ENCODE measurements at places on chromosomes 3 and 15. TPM values are rescaled to one million over a fixed set of nuclear protein-coding genes. Genes with fewer than 3 reads are reported as not detected.

Gene EOMES
- total RNA-seq = not detected

Gene GUCA1C
- total RNA-seq = not detected

Gene STAC
- total RNA-seq = 0.18 TPM

Gene CCR2
- total RNA-seq = not detected

Gene NOX5
- under 0.01 TPM for total RNA-seq

Gene SCN11A
- total RNA-seq = 0.09 TPM

Gene CPEB1
- not detected for total RNA-seq

Gene SPRED1
- total RNA-seq = 29.2 TPM

Gene CYP8B1
- not detected for total RNA-seq

Gene CHRD
- total RNA-seq = 0.28 TPM

Gene NR2F2
- 13.7 TPM for total RNA-seq

Gene TAGLN3
- not detected for total RNA-seq

Gene MB21D2
- total RNA-seq = 13.8 TPM

Gene ST6GAL1
- total RNA-seq = 63.4 TPM

Gene GALNT15
- 1.2 TPM for total RNA-seq

Gene GJD2
- not detected for total RNA-seq

Gene LRRN1
- total RNA-seq = not detected

Gene FAM3D
- 0.18 TPM for total RNA-seq

Gene HDC
- not detected for total RNA-seq

Data from endothelial cell of coronary artery (primary cell).